ENCODE measurements at places on chromosomes 7 and 10.

- H3K4me3 ChIP-seq: peak overlapping the region; percentile 94
- H3K36me3 ChIP-seq: no peaks in the 10 kb centered on the region
- no peaks in the 10 kb centered on the region for H3K27me3 ChIP-seq
- DNase-seq: no peak
- H3K4me1 ChIP-seq: peaks cover 45% of the 10 kb centered on the region
These were observed 866 bp downstream of the CNOT4 start for GRCh38 chr7:135508883-135509588.

GRCh38 chr10:45599646-45600045 is 72.9 kb downstream of the ZFAND4 start:
- no peaks in the 10 kb centered on the region for H3K27me3 ChIP-seq
- DNase-seq: no peak
- no peaks in the 10 kb centered on the region for H3K36me3 ChIP-seq
- no peaks in the 10 kb centered on the region for H3K4me1 ChIP-seq
- H3K4me3 ChIP-seq: no peak overlapping the region

DNA sequence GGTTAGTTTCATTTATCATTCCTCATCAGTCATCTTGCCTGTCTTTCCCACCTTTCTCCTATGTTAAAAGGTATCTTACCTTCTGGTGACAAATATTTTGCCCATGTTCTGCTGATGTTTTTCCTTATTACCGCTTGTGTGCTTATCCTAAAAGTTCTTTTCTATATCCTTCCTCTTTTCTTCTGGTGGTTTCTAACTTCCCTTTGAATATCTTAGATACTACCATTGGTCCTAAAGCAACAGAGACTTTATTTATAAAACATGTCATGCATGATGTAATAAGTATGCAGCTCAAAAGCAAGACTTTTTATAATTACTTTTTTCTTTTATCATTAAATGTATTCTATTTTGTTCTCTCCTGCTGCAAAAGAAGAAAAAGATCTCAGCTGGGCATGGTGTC is 24.8 kb downstream of the TBC1D12 start:
- H3K27me3 ChIP-seq: no peaks in the 10 kb centered on the region
- DNase-seq: no peak
- peaks cover 25% of the 10 kb centered on the region for H3K4me1 ChIP-seq
- no peak overlapping the region for H3K4me3 ChIP-seq

DNA sequence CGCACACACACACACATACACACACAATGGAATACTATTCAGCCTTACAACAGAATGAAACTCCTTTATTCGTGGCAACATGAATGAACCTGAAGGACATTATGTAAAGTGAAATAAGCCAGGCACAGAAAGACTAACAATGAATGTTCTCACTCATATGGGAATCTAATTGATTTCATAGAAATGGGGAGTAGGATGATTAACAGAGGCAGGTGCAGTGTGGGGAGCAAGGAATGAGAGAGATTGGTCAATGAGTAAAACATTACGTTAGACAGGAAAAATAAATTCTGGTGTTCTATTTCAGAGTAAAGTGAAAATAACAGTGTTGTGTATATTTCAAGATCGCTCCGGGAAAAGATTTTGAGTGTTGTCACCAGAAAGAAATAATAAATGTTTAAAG is 694.5 kb downstream of the NXPH1 start:
- no peak overlapping the region for H3K4me3 ChIP-seq
- no peaks in the 10 kb centered on the region for H3K36me3 ChIP-seq
- no peaks in the 10 kb centered on the region for H3K4me1 ChIP-seq

DNA sequence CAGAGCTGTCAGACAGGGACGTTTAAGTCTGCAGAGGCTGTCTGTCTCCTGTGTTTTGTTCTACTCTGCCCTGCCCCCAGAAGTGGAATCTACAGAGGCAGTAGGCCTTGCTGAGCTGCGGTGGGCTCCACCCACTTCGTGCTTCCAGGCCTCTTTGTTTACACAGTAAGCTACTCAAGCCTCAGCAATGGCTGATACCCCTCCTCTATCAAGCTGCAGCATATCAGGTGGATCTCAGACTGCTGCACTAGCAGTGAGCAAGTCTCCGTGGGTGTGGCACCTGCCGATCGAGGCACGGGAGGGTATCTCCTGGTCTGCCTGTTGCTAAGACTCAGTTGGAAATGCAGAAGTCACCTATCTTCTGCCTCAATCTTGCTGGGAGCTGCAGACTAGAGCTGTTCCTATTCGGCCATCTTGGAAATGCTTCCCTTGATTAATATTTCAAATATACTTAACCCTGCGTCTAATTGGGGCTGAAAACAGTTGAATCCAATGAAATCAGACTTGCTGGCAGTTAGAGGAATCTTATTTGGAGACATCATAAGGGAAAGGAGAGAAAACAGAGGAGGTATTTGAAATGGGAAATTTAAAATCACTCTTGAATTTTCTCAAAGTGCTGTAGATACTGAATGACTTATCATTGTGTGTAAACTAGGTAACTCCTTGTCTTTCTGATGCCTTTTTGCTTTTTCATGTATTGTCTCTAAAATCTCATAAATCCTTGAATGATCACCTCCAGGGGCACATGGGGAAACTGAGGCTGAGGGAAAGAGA is 13.8 kb upstream of the CYP3A5 start:
- no peak for DNase-seq
- no peaks in the 10 kb centered on the region for H3K36me3 ChIP-seq
- H3K27ac ChIP-seq: no peak overlapping the region
- H3K4me1 ChIP-seq: no peaks in the 10 kb centered on the region

GRCh38 chr7:137996871-137997270 is 5.0 kb downstream of the CREB3L2 start:
- H3K27me3 ChIP-seq: no peaks in the 10 kb centered on the region
- no peak overlapping the region for H3K4me3 ChIP-seq
- H3K27ac ChIP-seq: peak overlapping the region; percentile 65
- H3K4me1 ChIP-seq: peaks cover 52% of the 10 kb centered on the region

DNA sequence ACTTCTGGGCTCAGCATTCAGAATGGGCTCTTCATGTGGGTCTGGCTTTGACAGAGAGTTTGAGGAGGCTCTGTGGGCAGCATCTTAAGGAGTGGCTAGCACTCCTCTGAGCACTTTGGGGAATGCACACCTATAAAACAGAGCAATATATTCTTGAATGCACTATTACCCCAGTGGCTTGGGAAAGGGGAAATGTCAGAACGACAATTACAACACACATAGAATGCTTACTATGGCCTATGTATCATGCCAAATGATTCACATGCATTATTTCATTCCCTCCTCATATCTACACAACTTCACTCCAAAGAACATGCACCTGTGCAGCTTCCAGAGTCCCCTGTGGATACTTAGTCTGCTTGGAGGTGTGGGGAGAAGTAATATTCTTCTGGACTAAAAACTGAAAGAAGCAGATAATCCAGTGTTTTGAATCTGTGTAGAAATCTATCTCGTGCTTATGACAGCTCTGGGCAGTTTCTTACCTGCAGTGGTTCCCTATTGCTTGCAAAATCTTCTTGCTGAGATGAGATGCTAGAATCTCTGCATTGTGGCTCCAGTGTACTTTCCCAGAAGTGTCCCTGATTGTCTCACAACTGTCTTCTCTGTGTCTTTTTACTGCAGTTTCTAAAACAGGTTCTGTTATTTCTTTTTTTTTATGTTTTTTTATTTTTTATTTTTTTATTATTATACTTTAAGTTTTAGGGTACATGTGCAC is 5.5 kb upstream of the MGAM start:
- no peaks in the 10 kb centered on the region for H3K4me1 ChIP-seq
- H3K27ac ChIP-seq: no peak overlapping the region
- no peak overlapping the region for H3K4me3 ChIP-seq
- no peaks in the 10 kb centered on the region for H3K36me3 ChIP-seq

DNA sequence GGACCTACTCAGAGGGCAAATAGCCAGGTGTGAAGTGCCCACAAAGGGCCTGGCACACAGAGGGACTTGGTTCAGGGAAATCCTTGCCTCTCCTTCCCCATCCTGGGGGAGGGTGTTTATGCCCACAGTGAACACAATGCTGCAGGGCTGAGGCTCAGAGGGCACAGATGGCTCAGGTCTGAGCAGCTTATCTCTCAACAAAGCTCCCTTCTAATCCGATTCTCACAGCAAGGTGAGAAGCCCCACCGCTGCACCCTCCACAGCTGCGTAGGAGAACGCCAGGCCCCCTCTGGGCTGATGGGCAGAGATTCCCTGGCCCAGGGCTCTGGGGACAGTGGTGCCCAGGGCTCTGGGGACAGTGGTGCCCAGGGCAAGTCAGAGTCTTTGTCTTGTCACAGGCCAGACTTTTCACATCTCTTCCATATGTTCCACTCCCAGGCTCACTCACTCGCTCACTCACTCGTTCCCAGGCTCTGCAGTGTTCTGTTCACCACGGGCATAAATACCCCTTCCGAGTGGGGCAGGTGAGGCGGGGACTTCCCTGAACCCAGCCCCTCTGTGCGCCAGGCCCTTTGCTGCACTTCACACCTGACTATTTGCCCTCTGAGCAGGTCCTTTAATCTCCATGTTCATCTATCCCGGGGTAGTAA is 8.7 kb upstream of the CDHR1 start:
- no peaks in the 10 kb centered on the region for H3K36me3 ChIP-seq
- no peak overlapping the region for H3K4me3 ChIP-seq
- peaks cover 18% of the 10 kb centered on the region for H3K27me3 ChIP-seq
- peaks cover 26% of the 10 kb centered on the region for H3K4me1 ChIP-seq
- H3K27ac ChIP-seq: no peak overlapping the region
- DNase-seq: no peak

- no peak overlapping the region for H3K4me3 ChIP-seq
- no peak for DNase-seq
- H3K4me1 ChIP-seq: no peaks in the 10 kb centered on the region
- no peaks in the 10 kb centered on the region for H3K36me3 ChIP-seq
These were observed 110.7 kb downstream of the INHBA start for GRCh38 chr7:41592236-41592635.

GRCh38 chr7:2283074-2283473 is 31.2 kb downstream of the SNX8 start:
- no peaks in the 10 kb centered on the region for H3K36me3 ChIP-seq
- no peak overlapping the region for H3K4me3 ChIP-seq
- H3K27ac ChIP-seq: no peak overlapping the region
- no peaks in the 10 kb centered on the region for H3K27me3 ChIP-seq
- H3K4me1 ChIP-seq: no peaks in the 10 kb centered on the region
- no peak for DNase-seq

DNA sequence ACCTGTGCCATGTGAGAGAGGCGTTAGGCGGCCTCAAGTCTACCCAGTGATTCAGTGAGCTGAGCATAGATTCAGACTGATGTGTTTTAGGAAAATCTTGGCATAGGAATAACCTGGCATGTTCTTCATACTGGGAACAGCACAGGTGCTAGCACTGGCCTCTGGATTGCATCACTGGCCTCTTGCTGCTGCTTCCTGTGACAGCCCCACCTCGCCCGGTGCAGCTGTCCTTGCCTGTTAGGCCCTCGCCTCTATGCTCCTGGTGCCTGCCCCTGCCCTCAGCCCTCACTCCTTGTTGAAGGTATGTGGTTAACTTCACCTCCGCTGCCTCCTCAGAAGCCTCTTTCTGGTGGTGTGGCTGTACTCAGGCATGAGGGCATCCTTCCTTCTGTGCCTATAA is 46.2 kb downstream of the BLNK start:
- H3K36me3 ChIP-seq: no peaks in the 10 kb centered on the region
- H3K4me3 ChIP-seq: no peak overlapping the region
- H3K27me3 ChIP-seq: no peaks in the 10 kb centered on the region
- no peak overlapping the region for H3K27ac ChIP-seq
- DNase-seq: no peak

GRCh38 chr7:46752881-46753366 is 829.0 kb downstream of the TNS3 start:
- H3K27me3 ChIP-seq: no peaks in the 10 kb centered on the region
- H3K4me1 ChIP-seq: no peaks in the 10 kb centered on the region
- no peaks in the 10 kb centered on the region for H3K36me3 ChIP-seq
- peak overlapping the region; percentile 70 for H3K27ac ChIP-seq
- no peak for DNase-seq

DNA sequence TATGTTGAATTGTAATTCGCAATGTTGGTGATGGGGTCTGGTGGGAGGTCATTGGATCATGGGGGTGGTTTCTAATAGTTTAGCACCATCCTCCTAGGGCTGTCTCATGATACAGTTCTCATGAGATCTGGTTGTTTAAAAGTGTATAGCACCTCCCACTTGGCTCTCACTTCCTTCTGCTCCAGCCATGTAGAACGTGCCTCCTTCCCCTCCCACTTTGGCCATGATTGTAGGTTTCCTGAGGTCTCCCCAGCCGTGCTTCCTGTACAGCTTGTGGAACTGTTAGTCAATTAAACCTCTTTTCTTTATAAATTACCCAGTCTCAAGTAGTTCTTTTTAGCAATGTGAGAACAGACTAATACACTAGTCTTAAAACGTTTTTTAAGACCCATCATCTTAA is 15.6 kb upstream of the HECW1 start:
- H3K4me3 ChIP-seq: no peak overlapping the region
- H3K4me1 ChIP-seq: no peaks in the 10 kb centered on the region
- no peaks in the 10 kb centered on the region for H3K27me3 ChIP-seq
- no peaks in the 10 kb centered on the region for H3K36me3 ChIP-seq
- no peak for DNase-seq

DNA sequence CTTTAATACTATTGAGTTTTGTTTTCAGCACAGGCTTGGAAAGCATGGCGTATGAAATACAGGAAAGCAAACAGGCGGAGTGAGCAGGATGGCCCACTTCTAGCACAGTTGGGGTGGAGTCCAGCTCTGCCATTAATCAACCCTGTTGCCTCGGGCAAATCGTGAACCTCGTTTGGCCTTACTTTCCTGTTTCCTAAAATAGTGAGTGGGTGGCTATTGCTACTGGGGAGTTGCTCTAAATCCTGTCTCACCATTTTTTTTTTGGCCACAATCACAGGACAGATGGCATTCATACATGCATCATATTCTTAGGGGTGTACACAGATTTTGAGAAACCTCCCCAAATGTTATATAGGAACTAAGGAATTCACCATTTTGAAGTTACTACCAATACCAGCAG is 157.8 kb downstream of the ANLN start:
- no peaks in the 10 kb centered on the region for H3K27me3 ChIP-seq
- no peak overlapping the region for H3K4me3 ChIP-seq
- H3K27ac ChIP-seq: no peak overlapping the region
- no peaks in the 10 kb centered on the region for H3K4me1 ChIP-seq
- no peak for DNase-seq
- no peaks in the 10 kb centered on the region for H3K36me3 ChIP-seq

DNA sequence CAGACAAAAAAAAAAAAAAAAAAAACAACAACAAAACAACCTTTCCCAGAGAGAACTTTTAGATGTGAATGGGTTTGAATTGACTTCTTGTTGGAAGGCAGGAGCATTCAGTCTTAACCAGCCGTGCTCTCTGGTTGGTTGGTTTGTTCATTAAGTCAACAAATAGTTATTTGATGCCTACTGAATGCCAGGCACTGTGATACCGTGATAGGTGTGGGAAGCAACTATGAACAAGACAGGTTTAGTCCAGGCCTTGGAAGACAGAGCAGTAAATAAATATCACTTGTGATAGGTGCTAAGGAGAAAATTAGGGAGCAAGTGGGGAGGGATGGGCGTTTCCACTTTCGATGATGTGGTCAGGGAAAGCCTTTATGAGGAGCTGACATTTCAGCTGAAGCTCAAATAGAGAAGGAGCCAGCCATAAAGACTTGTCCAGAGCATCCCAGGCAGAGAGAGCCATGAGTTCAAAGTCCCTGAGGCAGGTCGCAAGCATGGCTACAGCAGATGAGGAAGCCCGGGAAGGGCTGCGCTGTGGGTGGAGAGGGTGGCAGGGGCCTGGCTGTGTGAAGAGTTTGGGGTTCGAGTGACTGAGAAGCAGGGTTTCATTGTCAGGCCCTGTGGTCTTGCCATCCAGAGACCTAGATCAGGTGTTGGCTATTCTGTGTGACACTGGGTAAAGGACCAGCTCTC is 8.0 kb downstream of the TSPAN15 start:
- peak overlapping the region; percentile 76 for H3K27ac ChIP-seq
- no peaks in the 10 kb centered on the region for H3K36me3 ChIP-seq
- no peak for DNase-seq
- H3K4me1 ChIP-seq: peaks cover 10% of the 10 kb centered on the region
- no peak overlapping the region for H3K4me3 ChIP-seq
